Cardiac fibroblast (primary cell): ENCODE measurements at places on chromosomes 11 and 22.

GRCh38 chr11:118907051-118908042, 18.4 kb downstream of the BCL9L start:
- DNase-seq, result peak; percentile 79

DNA sequence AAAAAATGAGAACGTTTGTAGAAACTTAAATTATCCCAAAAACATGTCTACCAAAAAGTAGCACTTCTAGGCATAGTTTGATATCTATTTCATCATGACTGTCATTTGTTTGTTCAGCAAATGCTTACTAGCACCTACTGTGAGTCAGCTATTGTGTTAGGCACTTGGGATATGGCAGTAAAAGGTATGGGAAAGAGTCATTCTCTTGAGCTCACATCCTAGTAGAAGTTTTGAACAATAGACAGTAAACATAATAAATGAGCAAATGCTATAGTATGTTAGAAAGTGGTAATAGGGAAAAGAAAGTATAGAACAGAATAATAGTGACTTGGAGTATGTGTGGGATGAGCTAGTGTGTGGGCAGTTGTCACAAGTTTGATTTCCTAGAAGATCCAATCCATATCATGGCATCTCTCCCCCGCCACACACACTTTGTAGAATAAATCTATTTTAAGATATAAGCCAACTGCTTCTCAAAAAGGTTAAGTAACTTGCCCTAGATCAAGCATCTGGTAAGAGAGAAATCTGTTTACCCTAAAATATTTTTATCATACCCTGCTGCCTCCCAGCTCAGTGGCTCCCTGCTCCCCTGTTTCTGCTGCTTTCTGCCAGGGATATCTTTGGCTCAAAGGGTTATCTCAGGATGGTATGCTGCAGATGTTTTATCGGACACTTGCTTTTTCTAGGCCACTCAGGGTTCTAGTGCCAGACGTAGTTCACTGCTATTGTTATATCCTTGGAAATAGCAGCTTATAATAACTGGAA, 129.7 kb downstream of the NCAM1 start:
- DNase-seq, result no peak

GRCh38 chr22:17257121-17258001, 38.1 kb upstream of the ADA2 start:
- DNase-seq, result no peak

- peak; percentile 95 for DNase-seq
These were observed 716.4 kb downstream of the KCNA4 start for GRCh38 chr11:29300420-29300819.

DNA sequence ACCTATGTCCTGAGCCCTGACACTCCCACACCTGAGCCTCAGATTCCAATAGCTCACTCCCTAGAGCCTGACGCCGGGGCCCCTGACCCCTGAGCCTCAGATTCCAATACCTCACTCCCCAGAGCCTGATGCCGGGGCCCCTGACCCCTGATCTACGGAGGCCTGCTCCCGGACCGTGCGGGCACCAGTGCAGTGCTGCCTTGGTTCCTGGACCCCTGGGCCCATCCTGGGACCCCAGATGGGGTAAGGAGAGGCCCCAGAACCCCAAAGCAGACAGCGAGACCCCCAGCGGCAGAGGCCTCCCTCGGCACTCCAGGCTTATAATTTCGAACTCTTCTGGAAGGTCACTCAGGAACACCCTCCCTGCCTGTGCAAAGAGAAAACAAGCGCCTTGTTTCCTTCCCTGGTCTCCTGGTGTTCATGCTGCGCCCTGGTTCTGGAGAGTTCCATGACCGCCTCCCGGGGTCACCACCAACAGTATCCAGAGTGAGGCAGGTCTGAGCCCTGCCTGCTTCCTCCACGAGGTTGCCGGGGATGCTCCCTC, 7.5 kb downstream of the SUSD2 start:
- no peak for DNase-seq

DNA sequence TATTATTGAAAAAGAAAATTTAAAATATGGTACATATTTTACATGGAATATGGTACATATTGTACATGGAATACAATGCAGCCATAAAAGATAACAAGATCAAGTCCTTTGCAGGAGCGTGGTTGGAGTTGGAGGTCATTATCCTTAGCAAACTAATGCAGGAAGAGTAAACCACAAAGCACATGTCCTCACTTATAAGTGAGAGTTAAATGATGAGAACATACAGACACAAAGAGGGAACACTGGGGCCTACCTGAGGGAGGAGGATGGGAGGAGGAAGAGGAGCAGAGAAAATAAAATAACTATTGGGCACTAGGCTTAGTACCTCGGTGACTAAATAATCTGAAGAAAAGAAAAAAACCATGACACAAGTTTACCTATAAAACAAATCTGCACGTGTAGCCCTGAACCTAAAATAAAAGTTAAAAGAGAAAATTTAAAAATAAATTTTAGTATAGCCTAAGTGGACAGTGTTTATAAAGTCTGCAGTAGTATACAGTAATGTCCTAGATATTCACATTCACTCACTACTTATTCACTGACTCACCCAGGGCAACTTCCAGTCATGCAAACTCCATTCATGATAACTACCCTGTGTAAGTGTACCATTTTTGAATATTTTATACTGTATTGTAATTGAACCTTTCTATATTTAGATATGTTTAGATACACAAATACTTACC, 204.4 kb downstream of the FAM76B start:
- no peak for DNase-seq

- no peak for DNase-seq
These were observed 50.7 kb downstream of the CSF2RB start for GRCh38 chr22:36964106-36964505.

DNA sequence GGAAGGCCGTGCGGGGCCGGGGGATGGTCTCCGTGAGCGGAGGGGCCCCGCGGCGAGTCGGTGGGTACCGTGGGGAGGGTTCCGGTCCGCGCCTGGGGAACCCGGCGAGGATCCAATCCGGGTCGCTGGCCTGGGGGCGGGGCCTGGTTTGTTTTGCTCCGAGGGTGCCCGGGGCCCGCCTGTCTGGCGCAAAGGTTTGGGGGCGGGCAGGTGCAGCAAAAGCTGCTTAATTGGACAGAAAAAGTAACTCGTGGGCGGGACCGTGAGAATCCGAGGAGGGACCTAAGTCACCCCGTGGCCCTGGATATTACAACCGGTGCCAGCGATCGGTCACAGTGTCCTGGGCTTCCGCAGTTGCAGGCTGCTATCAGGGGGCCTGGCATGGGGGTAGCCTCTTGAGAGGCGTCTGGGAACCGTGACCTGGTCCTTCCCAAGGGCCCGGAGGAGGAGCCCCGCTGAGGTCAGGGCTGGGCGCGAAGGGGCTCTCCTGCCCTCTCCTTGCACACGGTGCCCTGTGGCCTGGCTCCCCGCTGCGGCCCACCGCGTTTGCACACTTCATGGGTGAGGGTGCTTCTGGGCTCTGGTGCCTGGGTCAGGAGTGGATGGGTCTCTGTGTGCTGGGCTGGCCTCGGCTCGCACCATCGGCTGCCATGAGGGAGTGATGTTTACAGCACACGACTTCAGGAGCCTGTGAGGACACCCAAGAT, 1.4 kb downstream of the PNPLA2 start:
- peak; percentile 65 for DNase-seq

DNA sequence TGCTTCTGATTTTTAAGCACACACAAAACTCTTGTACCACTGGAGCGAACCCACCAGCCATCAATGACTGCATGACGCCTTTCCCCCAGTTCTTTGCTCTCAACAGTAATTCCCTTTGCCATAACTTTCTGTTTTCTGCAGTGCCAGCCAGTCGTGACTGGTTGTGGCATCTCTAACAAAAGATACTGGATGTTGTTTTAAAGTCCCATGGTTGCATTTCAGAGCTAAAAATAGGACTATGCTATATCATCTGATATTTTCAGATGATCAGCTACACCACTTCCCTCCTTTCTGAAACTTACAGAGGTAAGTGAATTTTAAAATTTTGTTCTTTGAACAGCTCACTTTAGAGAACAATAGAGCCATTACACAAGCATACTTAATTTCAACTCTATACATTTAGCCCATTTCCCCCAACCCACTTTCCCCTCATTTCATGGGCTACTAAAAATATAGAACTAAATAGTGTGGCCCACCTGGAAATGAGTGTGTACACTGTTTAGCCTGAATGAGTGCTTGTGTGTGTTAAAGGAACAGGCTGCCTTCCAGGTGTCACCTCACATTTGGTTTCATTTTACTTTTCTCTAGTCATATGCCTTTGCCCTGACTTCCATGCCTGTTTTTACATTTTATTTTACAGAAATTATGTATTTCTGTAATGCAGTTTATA, 136.9 kb upstream of the ZC3H12C start:
- no peak for DNase-seq

GRCh38 chr11:1948389-1948788, 1.3 kb downstream of the MRPL23 start:
- DNase-seq, result no peak

- no peak for DNase-seq
These were observed 26.2 kb downstream of the FADS3 start for GRCh38 chr11:61864814-61865775.

DNA sequence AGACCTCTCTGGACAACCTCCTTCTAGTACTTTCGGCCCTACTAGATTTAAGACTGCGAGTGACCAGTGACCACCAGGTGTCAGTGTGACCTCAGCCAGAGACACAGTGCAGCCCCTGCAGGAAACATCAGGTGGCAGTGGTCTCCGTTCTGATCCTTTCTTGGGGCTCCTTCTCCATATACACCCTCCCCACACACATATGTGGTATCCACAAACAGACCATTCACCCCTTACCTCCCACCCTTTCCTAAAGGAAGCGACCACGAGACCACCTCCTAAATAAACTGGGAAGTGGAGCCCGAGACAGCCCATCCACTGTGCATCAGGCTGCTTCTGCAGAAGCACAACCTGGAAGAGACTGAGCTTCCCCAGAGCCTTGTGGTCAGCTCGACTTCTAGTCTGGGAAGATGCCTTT, 38.5 kb upstream of the CYP2D6 start:
- DNase-seq, result peak; percentile 76

DNA sequence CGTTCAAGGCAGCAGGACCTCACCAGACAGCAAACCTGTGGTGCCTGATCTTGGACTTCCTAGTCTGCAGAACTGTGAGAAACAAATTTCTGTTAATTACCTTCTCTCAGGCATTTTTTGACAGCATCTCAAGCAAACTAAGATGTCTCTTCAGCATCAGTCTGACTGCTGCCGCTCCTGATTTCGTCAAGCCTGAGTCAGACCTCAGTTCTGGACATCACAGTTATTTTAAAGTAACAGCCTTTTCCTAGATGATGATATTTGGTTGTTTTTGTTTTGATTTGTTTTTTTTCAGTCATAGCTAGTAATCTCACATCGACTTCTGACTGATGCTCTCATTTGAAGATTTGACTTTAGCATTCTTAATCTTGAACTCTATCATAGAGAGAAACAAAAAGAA, 71.9 kb downstream of the BLID start:
- DNase-seq, result no peak

- no peak for DNase-seq
These were observed 13.0 kb downstream of the PKNOX2 start for GRCh38 chr11:125177543-125177942.

DNA sequence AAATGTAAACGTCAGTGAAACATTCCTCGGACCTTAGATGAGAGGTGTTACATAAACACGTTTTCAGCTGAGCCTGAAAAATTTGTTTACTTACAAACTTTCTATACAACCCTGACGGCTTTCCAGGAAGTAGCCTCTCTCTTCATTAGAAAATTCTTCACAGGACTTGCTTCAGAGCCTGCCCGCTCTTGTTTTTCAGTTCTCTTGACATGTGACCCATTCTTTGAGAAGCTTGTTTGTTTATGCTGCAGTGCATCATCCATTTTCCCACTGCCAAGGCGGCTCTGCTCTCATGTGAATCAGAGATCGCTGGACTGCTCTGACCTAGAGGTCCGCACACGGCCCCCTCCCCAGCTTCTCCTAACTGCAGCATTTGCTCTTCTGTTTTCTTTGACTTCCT, 47.9 kb upstream of the ARHGAP42 start:
- peak; percentile 37 for DNase-seq

DNA sequence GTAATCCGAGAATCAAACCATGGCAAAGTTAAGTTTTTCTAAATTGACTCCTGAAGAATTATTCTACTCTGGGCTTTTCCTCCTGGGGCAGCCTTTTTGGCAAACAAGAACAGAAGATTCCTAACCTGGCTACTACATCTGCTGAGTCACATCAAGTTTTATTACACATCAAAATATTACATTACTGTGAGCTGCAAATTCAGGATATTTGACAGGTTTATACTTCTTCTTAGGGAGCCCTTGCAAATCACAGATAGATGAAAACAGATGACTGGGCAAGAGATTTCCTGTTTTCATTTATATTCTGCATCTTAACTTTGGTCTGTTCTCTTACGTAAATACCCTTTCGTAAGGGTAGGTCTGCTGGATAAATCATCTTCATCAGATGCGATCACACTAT, 23.6 kb downstream of the XRRA1 start:
- DNase-seq, result no peak
